PC-9 (cell line): ENCODE measurements at places on chromosomes 16 and 17. TPM values are rescaled to one million over a fixed set of nuclear protein-coding genes. Genes with fewer than 3 reads are reported as not detected.
A peak's percentile ranks its signal among the peaks of the same experiment; 100 is the strongest.

DNA sequence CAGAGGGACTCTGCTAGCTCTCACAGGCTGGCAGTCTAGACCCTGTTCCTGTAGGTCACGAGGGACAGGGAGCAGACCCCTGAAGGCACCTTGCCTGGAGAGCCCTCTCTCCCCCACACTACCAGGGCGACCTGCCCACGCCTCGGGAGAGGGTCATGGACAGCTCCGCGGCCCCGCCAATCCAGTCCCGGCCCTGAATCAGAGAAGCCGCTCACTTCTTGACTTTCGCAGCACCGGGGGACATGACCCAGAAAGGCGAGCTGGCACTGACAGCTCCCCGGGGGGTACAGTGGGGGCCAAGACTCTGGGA is 5.1 kb downstream of the KIFC3 start:
- H3K4me3 ChIP-seq = peak overlapping the region; percentile 72
- H3K27ac ChIP-seq = peak overlapping the region; percentile 96
- no peaks in the 10 kb centered on the region for H3K27me3 ChIP-seq
- H3K4me1 ChIP-seq = peaks cover 62% of the 10 kb centered on the region
- H3K36me3 ChIP-seq = peaks cover 18% of the 10 kb centered on the region
- DNase-seq = no peak

GRCh38 chr17:48612456-48612853 is 1.6 kb upstream of the HOXB7 start:
- no peak for DNase-seq
- peaks cover 20% of the 10 kb centered on the region for H3K4me1 ChIP-seq
- peak overlapping the region; percentile 80 for H3K4me3 ChIP-seq
- H3K27me3 ChIP-seq = no peaks in the 10 kb centered on the region
- 0 out of 2 replicates have a peak overlapping the region, but pooled peaks have one; percentile 31 for H3K27ac ChIP-seq
- no peaks in the 10 kb centered on the region for H3K36me3 ChIP-seq

- no peak for DNase-seq
- H3K4me3 ChIP-seq = no peak overlapping the region
- no peak overlapping the region for H3K27ac ChIP-seq
- H3K27me3 ChIP-seq = no peaks in the 10 kb centered on the region
- no peaks in the 10 kb centered on the region for H3K36me3 ChIP-seq
Observed at GRCh38 chr17:14222611-14223010, 14.1 kb downstream of the CDRT15 start.

The HOXB7 gene
- total RNA-seq = 28.2 and 34.0 TPM in 2 replicates

The PMFBP1 gene
- 0.55 TPM in 1 of 2 replicates, not detected in the other for total RNA-seq

The SPEM2 gene
- total RNA-seq = 0.50 TPM in 1 of 2 replicates, not detected in the other

The BPTF gene
- 68.2 and 95.6 TPM in 2 replicates for total RNA-seq
